ENCODE measurements at places on chromosomes 5 and 9.

- no peak for DNase-seq
Observed at GRCh38 chr5:83750749-83751148, 30.1 kb upstream of the HAPLN1 start.

- no peak for DNase-seq
Observed at GRCh38 chr9:137646341-137646740, 27.5 kb downstream of the EHMT1 start.

DNA sequence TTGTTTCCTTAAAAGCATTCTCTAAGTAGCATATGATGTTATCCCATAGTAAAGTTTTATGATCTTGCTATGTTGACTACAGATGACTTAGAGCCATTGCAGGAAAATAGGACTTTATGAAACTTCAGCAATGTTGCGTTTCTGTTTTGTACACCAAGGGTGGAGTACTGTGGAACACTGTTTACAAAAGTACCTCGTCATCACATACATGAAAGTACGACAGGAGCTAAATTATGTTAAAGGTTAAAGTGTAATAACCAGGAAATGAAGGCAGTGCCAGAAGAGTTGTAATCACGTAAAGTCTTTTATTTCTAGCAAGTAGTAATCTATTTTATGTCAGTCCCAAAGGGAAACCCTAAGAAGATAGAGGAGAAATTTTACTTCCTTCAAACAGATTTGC, 50.9 kb downstream of the C9orf85 start:
- DNase-seq = no peak

DNA sequence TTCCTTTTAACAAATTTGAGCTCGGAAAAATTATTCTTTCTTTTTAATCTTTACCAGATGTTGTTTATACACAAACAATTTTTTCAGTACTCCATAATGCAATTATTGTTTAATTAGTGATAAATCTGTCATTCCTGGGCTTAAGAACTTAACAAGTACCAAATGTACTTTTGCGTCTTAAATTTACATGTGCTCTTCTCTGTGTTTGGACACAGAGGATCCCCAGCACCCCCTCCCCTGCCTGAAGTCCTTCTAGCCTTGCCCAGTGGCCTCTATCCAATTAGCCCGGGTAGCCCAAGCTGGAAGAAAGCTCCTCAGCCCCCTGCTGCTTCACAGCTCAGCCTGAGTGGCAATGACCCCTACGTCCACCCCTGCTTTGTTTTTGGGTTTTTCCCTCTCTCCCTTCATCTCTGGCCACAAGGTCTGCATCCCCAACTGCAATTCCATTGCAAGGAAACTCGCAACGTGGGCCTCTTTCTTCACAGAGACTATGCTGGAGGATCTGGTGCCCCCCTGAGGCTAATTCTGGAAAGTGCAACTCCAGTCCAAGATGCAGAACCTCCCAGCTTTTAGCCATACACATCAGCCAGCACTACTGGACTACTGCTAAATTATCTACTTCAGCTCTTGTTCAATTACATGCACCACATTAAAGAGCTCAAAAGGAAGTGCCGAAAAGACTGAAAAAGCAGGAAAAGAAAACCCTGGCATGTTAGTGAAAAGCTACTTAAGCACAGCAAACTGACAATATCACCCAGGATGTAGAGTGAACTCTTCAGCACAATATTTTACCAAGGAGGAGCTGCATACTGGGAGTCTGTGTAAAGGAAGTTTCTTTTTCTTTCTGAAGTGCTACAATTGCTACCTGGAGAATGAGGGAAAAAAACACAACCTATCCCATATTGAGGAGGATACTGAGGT, 186.2 kb downstream of the FANCC start:
- DNase-seq = peak; percentile 71

DNA sequence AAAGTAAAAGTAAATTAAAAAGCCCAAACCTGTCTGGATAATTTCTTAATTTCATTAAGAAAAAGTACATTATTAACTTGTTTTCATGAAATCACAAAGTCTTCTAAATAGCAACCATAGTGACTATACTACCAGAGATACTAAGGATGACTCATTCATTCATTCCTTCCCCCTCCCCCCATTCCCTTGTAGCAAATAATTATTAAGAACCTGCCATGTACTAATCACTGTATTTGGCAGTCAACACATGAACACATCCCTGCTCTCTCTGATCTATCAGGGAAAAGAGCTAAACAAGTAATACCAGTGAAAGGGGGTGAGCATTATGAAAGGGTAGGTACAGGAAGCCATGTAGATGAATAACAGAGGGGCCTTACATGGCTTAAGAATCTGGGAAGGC, 203.9 kb downstream of the CWC27 start:
- no peak for DNase-seq

DNA sequence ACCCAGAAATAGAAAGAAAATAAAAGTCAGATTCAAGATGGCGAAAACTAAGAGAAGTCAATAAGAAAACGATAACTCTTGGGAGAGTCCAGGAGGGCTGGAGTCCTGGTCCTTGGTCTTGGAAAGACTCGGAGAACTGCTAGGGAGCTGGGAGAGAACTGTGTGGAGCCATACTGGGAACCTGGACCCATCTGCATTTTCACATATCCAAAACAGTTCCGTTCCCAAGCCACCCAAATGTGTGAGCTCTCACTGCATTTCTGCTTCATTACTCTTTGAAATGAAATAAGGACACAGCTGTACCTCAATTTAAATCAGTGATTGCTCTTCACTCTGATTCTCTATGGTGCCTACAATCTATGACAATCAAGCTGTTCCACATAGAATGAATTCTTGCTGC, 68.1 kb upstream of the CER1 start:
- no peak for DNase-seq

GRCh38 chr9:87178302-87178701, 231.0 kb upstream of the GAS1 start:
- no peak for DNase-seq

GRCh38 chr5:5678909-5679308, 256.4 kb downstream of the ICE1 start:
- DNase-seq = peak; percentile 3

DNA sequence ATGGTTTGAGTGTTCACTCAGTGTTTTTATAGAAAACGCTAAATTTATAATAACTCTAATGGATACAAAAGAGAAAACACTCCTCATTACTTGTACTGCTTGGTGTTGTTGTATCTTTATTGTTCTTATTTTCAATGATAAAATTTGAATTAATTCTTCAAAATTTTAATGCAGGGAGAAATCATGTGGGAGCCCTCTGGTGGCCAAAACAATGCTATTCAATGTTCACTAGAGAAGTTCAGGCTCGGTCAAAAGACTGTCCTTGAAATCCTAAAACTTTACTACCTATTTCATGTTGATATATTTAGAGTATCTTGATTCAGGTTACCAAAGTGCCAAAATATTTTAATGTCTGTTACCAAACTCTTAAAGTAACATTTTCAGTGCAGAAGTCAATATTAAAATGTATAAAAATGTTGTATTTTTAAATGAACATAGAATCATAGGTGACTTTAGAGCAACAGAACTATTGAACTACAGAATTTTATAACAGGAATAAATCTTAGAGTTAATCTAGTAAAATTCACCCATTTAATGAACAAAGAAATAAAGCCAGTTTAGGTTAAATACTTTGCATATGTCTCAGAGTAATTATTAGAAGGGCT, 1259.8 kb downstream of the PTPRD start:
- peak; percentile 2 for DNase-seq

DNA sequence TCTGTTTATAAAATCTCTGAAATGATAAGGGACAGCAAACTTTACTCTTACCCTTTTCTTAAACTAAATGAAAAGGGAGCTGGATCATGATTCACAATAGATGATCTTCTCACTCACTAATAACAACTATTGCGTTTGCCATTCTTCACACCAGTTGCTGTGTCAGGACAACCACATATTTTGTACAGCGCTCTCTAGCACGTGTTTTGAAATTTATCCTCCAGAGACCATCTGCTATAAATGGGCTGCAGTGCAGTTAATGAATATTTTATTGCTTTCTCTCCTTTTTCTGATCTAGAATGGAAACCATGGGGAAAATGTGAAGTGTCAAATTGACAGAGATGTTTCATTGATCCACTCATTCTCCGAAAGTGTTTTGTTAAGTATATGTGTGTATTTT, 258.4 kb upstream of the CCNH start:
- no peak for DNase-seq

GRCh38 chr5:113172231-113172826, 195.7 kb downstream of the DCP2 start:
- DNase-seq = no peak

GRCh38 chr9:119810645-119811429, 441.6 kb upstream of the BRINP1 start:
- peak; percentile 32 for DNase-seq

DNA sequence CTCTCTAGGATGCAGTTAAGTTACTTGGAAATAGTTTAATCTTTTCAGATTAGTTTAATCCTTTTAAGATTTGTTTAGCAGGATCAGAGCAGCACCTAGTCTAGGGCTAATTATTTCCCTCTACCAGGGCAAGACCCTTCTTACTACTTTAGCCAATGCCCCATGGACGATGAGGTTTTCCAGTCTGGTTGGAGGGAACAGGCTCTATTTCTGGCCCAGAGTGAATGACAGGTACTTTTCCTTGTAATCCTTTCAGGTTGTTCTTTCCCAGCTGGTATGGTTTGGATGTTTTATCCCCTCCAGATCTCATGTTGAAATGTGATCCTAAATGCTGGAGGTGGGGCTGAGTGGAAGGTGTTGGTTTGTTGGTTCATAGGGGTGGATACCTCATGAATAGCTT, 27.2 kb downstream of the PTTG1 start:
- no peak for DNase-seq

- peak; percentile 69 for DNase-seq
Observed at GRCh38 chr9:12771891-12772290, 2.9 kb upstream of the LURAP1L start.

GRCh38 chr5:149859746-149860145, 84.8 kb downstream of the PDE6A start:
- no peak for DNase-seq

GRCh38 chr9:70205366-70206020, 53.3 kb upstream of the SMC5 start:
- no peak for DNase-seq

GRCh38 chr5:90994796-90995195, 388.3 kb downstream of the ARRDC3 start:
- no peak for DNase-seq

GRCh38 chr5:115686051-115686737, 60.4 kb upstream of the TMED7 start:
- DNase-seq = peak; percentile 81

DNA sequence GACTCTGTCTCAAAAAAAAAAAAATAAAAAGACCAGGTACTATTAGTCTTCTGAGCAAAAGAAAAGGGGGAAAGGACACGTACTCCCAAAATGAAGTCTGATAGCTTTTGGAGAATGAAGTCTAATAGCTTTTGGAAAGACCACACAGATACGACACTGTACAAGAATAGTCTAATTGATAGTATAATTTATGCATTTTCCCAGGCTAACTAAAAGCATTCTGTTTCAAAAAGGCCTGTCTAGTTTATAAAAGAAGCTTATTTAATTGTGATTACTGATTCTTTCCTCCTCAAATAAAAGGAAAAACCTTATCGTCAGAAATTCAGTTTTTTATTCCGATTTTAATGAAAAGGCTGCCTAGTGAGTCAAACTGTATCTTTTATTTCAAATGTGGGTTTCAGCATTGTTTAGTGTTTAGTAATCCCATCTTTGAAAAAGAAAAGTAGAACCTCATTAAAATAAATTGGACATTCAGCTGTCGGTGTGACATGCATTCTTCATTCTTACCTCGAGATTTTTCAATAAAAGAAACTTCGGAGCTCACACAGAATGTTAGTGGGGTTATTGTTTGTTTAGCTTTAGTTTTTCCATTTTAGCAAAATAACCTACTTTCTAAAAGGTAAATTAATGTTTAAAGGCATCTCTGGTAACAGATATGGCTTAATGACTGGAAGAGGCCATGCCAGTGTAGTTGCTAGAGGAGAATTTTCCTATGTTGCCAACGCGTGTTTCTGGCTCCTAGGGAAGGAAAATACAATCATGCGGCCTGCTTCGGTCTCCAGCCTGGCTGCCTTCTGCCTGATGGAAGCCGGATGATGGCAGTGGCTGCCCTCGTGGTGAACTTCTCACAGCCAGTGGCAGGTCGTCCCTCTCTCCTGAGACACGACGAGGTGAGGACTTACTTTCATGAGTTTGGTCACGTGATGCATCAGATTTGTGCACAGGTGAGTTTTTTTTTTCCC, 70.0 kb downstream of the NLN start:
- no peak for DNase-seq

GRCh38 chr5:53820119-53820801, 259.8 kb downstream of the NDUFS4 start:
- DNase-seq = no peak

- no peak for DNase-seq
Observed at GRCh38 chr5:133935667-133935940, 32.8 kb downstream of the C5orf15 start.

GRCh38 chr5:90921418-90921973, 362.9 kb downstream of the ADGRV1 start:
- DNase-seq = no peak

GRCh38 chr5:9977070-9977469, 272.6 kb downstream of the ATPSCKMT start:
- no peak for DNase-seq

DNA sequence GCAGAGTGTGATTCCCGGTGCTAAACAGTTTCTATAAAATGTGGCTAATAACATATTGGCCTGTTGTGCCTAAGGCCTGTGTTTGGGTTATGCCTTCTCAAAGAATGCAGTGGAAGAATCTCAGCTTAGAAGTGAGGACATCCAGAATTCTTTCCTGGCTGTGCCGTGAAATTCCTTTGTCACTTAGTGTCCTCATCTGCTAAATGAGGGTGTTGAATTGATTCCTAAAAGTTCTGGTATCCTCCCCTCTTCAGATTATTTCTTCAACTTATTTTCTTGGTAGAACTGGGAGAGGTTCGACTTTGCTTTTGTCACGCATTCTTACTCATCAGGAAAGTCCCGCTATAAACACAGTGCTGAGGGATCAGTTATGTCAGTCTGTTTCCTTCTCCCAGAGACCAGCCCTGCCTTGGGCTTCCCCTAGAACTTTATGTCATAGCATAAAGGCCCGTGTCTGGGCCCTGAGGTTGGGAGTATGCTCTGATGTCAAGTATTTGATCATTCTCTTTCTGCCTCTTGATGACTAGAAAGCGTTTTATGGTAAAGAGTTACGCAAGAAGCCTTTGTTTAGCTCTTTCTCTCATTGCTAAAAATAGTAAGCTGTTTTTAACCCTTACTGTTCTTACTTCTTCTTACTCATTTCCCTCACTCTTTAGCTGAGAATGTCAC, 29.5 kb downstream of the MTAP start:
- DNase-seq = peak; percentile 77

GRCh38 chr5:1404062-1404461, 41.2 kb downstream of the SLC6A3 start:
- no peak for DNase-seq

DNA sequence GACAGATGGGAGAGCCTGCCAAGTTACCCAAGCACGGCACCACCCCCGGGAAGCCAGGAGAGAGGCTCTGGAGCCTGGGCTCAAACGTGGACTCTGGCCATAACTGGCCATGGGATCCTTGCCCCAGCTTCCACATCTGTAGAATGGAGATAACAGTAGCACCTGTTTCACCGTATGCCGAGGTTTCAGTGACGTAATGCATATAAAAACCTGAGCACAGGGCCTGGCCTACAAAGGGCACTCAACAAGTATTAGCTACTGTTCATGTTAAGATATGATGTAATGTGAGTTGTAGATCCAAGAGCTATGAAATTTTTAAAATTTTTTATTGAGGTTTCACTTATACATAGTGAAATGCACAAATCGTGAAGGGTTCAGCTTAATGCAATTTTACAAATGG, 82.2 kb upstream of the BARHL1 start:
- DNase-seq = no peak

Data from fibroblast of skin of scalp (primary cell).